ENCODE measurements at places on chromosomes 6 and 20.

- no peak for DNase-seq
Measured at GRCh38 chr20:56372850-56373249, 14.1 kb downstream of the FAM210B start.

DNA sequence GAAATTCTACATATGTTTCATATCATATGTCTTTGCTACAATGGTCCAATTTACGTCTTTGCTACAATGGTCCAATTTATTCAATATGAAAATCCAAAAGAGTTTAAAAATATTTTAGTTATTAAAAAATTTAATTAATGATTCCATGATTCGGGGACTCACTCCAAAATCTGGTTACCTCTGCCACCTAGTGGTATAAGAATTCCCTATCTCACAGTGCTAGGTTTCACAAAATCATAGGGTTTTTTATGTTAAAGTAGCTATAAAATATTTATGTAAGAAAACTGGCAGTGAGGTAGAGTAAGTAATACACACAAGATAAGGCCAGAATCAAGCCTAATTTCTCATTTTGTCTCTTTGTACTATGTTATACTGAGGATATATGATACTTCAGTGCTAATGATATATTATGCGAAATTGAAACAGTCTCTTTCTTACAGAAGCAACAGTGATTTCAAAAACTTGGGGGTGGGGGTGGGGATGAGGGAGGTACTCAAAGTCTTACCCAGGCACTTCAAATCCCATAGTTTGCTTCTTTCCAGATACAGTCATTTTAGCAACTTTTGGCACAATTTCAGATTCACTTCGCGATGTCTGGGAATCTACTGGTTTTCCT, 52.3 kb downstream of the HBS1L start:
- DNase-seq = peak; percentile 12

- DNase-seq = no peak
Measured at GRCh38 chr6:34020807-34021553, 124.9 kb downstream of the GRM4 start.

DNA sequence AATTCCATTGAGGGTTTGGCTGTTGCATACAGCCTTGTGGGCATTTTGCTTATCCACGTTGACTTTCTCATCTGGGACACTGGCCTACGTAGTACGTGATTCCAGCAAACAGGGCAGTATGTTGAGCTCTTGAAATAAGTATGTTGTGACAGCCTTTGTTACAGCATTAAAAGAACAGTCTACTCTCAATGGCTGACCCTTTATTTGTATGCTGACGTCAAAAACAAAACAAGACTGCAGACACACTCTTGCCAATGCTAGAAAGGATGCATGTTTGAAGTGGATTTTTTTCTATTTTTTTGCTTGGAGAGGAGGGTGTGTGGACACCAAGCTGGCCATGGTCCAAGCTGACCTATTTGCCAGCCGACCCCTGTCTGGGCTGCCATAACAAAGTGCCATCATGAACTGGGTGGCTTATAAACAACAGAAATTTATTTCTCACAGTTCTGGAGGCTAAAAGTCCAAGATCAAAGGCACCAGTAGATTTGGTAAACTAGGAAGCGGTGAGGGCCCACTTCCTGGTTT, 10.8 kb upstream of the SNHG17 start:
- no peak for DNase-seq

GRCh38 chr6:129440691-129441090, 269.3 kb downstream of the ARHGAP18 start:
- peak; percentile 28 for DNase-seq

GRCh38 chr6:71364889-71365542, 76.4 kb downstream of the OGFRL1 start:
- DNase-seq = peak; percentile 17

- no peak for DNase-seq
Measured at GRCh38 chr6:160129881-160130615, 8.4 kb downstream of the SLC22A1 start.

DNA sequence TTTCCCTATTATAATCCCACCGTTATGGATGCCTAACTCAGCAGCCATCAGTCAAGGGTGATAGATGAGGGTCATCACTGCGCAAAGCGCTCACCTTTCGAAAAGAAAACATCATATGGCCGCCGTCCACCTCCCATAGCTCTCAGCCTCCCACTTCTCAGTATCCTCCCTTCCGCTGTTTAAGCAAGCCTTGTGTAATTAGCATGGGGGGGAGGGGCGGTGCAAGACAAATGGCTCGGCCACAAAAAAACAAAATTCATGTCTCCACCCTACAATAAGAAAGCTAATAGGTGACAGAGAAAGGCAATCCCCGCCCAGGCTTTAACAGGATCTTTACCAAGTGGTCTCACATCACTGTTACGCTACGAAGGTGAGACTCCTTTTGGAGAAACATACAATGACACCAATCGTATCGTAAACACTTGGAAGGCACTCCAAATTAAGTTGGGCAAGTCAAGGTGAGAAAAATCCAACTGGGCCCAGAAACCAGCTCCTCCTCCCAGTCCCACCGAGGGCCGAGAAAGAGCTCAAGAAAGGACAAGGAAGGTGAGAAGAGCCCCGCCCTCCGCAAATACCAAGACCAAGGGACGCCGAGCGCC, 645 bp downstream of the DDX39B start:
- DNase-seq = peak; percentile 53

DNA sequence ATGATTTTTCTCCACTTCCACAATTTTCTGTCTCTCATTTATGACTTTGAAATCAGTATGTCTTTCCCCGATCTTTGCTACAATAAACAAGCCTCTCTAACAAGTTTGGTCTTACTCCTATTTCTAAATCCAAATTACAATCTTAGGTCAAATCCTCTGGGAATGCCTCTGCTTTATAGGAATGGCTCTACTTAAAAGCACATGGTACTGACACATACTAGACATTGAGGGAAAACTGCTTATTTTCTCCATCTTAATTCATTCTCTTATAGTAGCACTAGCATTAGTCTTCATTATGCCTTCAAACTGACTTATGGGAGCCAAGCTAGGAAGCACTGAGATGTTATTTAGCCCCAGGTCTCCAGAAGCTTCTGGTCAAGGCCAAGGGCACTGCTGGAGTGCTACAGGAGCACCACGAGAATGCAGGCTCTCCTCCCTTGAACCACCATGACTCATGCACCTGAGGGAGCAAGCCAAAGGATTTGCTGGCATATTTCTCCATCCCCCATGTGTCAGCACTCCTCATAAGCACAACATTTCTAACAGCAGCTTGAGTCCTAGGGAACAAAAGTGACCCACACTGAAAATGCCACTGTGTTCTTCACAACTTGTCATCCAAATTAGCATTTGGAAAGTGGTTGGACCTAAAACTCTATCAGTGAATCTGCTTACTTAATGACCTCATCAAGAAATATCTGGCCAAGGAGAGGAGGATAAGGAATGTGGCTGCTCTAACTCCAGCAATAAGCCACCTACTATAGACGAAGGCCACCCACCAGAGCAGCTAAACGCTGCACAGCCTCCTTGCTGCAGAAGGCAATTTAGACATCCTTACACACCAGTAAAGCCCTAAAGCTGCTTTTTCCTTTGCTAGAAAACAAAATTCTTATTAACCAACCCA, 156.8 kb upstream of the KCNQ5 start:
- DNase-seq = peak; percentile 87

DNA sequence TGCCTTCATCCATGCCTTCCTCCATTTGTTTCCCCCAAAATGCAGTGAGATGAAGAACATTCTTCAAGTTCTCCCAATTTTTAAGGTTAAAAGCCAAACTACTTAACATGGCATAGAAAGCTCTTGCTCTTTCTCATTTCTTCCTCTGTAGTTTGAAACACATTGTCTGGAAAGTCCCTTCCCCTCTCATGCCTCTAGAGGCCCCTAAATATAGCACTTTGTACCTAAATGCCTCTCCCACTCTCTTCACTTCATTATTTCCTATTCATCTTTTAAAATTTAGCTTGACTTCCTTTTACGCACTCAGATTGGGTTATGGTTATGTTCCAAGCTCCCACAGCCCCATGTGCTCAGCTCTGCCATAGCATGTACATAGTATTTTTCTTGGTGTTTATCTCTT, 389.3 kb downstream of the HDGFL1 start:
- no peak for DNase-seq

GRCh38 chr6:98717322-98717877, 117.0 kb upstream of the POU3F2 start:
- DNase-seq = no peak

DNA sequence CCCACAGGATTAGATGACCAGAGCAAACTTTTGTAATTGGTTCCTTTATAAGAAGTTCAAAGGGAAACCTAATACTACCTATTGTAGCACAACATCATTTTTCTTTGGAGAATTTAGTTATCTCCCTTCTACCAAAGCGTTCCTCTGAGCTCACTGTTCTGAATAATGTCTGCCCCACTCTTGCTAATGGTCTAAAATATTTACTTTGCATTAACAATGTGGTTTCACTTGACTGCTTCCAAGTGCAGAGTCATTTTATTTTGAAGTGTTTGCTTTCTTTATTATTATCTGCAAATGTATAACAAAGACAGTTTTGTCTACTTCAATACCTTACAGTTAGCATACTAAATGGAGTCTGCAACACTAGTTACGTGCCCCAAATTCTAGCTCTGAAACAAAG, 15.0 kb downstream of the TRAPPC3L start:
- peak; percentile 31 for DNase-seq

DNA sequence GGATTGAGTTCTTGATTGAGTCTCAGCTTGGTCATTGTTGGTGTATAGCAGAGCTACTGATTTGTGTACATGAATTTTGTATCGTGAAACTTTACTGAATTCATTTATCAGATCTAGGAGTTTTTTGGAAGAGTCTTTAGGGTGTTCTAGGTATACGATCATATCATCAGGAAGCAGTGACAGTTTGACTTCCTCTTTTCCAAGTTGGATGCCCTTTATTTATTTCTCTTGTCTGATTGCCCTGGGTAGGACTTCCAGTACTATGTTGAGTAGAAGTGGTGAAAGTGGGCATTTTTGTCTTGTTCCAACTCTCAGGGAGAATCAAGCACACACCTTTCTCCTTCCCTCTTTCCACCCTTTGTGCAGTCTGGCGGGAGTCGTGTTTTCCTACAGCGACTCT, 26.4 kb downstream of the RPP40 start:
- DNase-seq = no peak

GRCh38 chr6:75438013-75438431, 55.6 kb downstream of the FILIP1 start:
- DNase-seq = no peak

DNA sequence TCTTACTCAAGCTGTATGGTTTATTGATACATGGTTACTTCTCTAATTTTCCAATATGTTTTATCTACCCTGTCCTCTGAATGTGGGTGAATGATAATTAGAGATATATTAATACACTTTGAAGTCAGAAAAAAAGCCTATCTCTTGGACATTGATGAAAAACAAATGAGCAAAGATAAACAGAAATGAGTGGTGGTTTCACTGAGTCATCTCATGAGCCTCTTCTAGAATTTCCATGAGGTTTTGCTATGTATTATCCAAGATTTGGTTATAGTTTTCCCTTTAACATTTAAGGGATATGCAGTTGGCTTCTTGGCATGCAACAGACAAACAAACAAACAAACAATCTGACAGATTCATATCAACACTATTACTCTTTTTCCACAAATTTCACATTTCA, 586.8 kb downstream of the RFPL4B start:
- DNase-seq = no peak

DNA sequence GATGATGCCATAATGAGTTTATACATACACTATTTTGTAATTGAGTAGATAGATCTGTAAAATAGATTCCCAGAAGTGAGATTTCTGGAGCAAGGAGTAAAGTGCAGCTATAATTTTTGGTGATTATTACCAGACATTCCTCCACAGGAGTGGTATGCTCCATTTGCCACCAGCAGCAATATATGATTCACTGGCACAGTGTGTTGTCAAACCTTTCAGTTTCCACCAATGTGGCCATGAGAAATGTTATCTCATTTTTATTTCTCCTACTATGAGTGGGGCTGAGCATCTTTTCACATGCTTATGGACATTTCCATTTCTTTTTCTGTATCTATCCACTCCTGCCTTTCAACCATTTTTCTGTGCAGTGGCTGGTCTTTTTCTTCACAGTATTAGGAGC, 70.5 kb downstream of the GPR63 start:
- DNase-seq = no peak

- DNase-seq = no peak
Measured at GRCh38 chr6:1383729-1384548, 5.4 kb upstream of the FOXF2 start.

DNA sequence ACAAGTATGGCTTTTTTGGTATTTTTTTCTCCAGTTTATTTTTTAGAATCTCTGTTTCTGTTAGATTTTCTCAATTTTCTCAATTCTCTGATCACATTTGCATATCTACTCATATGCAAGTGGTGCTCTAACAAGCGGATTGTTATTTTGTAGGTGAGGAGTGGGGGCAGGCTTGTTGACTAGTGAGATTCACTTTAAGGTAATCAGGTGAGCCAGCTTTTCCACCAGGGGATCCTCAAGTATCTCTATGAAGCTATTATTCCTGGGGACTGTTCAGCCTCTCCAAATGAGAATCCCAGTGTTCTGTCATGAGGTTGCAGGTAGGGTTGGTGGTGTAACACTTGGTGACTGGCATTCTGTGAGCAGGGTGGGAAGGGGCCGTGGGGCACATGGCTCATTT, 274.3 kb upstream of the FERMT1 start:
- DNase-seq = no peak

DNA sequence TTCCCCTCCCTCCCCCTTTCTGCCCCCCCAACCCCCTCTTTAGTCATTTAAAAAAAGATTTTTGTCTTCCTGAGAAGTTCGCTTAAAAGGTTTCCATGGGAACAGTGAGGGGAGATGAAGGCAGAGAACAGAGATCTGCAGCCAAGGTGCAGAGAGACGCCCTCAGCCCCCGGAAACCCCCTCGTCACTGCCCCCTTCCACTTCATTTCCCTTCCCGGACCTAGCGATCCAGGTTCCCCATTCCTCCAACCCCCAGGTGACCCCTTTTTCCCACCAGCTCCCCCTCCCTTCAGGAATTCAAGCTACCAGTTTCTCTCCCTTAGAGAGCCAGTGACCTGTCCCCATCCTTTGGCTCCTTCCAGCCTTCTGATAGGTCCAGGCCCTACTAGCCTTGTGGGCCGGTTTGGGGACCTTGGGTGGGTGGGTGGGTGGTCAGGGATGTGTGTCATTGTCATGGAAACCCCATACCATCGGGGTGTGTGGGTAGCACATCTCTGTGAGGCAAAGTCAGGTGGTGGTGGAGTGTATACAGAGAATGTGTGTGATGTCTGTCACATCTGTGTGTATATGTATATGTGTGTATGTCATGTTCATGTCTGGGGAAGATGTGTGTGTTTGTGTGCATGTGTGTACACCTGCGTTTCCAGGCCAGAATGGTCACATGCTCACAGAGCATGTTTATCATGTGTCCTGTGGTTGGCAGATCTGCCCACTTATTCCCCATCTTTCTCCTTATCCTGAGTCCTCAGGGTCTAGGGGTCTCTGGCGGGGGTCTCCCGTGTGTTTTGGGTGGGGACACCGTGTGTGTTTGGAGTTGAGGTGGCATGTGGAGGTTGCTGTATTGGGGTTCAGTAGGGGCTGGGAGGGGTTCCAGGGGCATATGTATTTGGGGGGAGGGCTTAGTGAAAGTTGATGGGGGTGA, 7.0 kb downstream of the SYNGAP1 start:
- peak; percentile 24 for DNase-seq

DNA sequence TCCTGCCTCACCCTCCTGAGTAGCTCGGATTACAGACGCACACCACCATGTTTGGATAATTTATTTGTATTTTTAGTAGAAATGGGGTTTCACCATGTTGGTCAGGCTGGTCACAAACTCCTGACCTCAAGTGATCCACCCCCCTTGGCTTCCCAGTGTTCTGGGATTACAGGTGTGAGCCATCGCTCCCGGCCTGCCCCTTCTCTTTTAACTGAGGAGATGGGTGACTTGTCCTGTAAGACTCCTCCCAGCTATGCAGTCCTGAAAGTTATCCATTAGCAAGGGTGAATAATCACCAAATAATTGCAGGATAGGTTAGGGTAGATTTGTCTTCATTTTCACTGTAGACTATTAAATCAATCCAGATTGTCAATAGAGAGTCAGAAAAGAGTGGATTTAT, 40.5 kb upstream of the JARID2 start:
- no peak for DNase-seq
